ENCODE measurements at places on chromosomes 12 and 14. TPM values are rescaled to one million over a fixed set of nuclear protein-coding genes. Genes with fewer than 3 reads are reported as not detected.

Gene DEGS2
- total RNA-seq = 1.6 TPM

DNA sequence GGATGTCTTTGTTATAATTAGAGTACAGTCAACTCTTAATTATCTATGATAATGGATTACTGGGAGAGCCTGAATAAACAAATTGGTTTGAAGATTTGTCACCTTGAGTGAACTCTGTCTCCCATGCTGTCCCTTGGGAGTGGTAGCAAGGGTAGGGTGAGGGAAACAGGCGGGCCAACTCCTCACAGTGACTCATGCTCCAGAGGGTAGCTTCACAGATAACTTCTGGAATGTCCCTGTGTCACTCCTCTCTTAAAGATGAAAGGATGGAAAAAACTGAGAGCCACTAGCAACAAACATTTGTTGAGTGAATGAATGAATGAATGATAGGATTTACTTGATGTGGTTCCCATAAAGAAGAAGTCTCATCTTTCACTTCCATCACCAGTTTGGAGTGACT lies 53.5 kb downstream of the RASSF9 start:
- DNase-seq = no peak
- H3K27ac ChIP-seq = no peak overlapping the region
- H3K36me3 ChIP-seq = no peaks in the 10 kb centered on the region
- no peaks in the 10 kb centered on the region for H3K4me1 ChIP-seq
- H3K27me3 ChIP-seq = no peaks in the 10 kb centered on the region

DNA sequence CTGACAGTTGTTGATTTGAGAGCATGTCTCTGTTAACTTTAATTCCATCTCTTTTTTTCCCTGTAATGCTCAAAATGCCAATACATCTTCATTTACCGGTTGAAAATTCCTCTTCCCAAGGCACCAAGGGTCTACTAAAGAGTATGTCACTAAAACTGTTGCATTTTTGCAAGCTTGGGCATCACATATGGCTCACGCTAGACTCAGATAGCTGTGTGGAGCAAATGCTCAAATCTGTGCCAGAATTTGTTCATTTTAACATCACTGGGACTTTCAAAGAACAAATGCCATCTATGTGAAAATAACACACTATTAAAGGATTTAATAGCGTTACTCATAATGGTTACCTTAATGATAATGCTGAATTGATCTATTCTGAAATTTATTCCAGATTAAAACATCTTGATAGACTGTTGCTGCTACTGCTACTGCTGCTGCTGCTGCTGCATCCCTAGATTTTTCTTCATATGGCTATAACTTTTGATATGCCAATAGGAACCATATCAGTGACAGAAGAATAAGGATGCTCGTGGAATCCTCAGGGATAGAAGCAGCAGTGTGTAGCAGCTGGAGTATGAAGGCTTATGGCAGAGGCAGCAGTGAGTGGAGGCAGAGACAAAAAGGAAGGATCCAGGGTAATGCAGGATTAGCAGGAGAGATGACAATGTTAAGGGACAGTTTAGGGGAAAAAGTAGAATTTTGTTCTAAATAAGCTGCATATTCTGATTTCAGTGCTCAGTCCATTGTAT lies 57.3 kb downstream of the MGAT4C start:
- H3K4me1 ChIP-seq = no peaks in the 10 kb centered on the region
- no peak overlapping the region for H3K27ac ChIP-seq
- no peak overlapping the region for H3K4me3 ChIP-seq
- no peaks in the 10 kb centered on the region for H3K27me3 ChIP-seq
- no peak for DNase-seq
- no peaks in the 10 kb centered on the region for H3K36me3 ChIP-seq

DNA sequence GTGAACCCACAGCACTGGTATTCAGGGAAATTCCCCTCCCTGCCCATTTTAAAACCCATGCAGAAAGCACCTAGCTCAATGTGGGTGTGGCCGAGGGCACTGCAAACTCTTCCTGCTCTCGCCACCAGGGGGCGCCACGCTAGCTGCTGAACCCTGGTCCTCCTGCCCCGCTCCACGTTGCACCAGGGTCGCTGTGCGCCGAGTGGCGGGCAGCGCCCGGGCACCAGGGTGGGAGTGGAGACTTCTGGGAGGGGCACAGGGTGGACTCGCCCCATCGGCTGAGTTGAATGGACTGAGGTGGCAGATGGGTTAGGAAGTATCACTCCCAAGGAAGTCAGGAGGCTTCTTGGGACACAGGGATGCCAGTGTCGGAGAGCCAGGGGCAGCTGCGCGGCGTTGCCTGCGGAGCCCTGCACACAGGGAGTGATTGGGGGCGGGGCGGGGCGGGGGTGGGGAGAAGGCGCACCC lies 48.1 kb upstream of the BCL11B start:
- no peak overlapping the region for H3K4me3 ChIP-seq
- DNase-seq = no peak
- no peak overlapping the region for H3K27ac ChIP-seq

Gene GLI1
- total RNA-seq = 2.8 TPM

Gene LGR5
- total RNA-seq = 1.5 TPM

- no peaks in the 10 kb centered on the region for H3K27me3 ChIP-seq
- peak overlapping the region; percentile 83 for H3K4me3 ChIP-seq
- no peaks in the 10 kb centered on the region for H3K36me3 ChIP-seq
- H3K4me1 ChIP-seq = peaks cover 15% of the 10 kb centered on the region
- peak overlapping the region; percentile 98 for H3K27ac ChIP-seq
- no peak for DNase-seq
Observed at GRCh38 chr12:752695-753610, 574 bp downstream of the WNK1 start.

GRCh38 chr12:25500651-25501050 lies 52.4 kb downstream of the LMNTD1 start:
- H3K27me3 ChIP-seq = no peaks in the 10 kb centered on the region
- H3K4me3 ChIP-seq = no peak overlapping the region
- no peak overlapping the region for H3K27ac ChIP-seq
- no peak for DNase-seq

GRCh38 chr14:105177082-105177481 lies 4.0 kb downstream of the NUDT14 start:
- no peak overlapping the region for H3K4me3 ChIP-seq
- H3K27ac ChIP-seq = no peak overlapping the region
- no peaks in the 10 kb centered on the region for H3K36me3 ChIP-seq
- DNase-seq = no peak

DNA sequence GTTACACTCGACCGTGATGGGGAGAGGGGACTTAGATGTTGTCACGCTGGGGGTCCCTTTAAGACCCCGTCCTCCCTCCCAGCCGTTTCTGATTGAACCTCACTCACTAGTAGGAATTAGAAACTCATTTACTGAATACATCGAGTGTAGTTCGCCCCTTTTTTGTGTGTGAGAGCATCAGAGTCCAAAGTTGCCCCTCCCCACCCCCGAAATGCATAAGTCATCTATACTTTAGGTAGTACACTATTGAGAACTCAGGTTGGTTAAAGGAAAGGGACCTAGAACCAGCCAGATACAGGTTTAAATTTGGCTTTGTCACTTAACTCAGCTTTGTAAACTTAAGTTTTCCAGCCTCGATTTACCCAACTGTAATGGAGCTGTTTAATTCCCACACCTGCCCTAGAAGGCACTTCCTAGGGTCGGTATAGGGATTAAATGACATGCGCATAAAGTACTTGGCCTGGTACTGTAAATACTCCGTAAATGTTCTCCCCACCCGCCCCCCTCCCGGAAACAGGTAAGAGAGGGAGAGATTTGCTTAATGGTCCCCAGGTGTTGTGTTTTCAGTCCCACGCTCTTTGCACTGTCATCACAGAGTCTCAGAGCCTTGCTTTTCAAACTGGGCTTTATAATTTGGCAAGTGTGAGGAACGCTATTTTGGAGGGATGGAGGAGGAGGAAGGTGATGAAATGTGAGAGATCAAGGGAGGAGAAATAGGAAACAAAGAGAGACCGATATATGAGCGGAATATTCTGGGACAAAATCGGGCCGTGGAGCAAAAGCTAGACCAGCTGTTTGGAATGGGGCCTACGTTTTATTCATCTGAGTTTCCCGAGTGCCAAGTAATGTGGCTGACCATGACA lies 897 bp downstream of the SUDS3 start:
- no peak for DNase-seq
- H3K4me1 ChIP-seq = peaks cover 14% of the 10 kb centered on the region
- no peaks in the 10 kb centered on the region for H3K27me3 ChIP-seq
- peak overlapping the region; percentile 97 for H3K4me3 ChIP-seq
- peak overlapping the region; percentile 94 for H3K27ac ChIP-seq

Gene FBLN5
- 280 TPM for total RNA-seq

GRCh38 chr12:49089821-49090773 lies 4.5 kb downstream of the DHH start:
- peak overlapping the region; percentile 52 for H3K4me3 ChIP-seq
- peaks cover 10% of the 10 kb centered on the region for H3K27me3 ChIP-seq
- no peak overlapping the region for H3K27ac ChIP-seq
- DNase-seq = no peak

- DNase-seq = no peak
- H3K36me3 ChIP-seq = no peaks in the 10 kb centered on the region
- no peak overlapping the region for H3K27ac ChIP-seq
- no peak overlapping the region for H3K4me3 ChIP-seq
- H3K4me1 ChIP-seq = no peaks in the 10 kb centered on the region
Observed at GRCh38 chr12:109287811-109288469, 21.1 kb downstream of the FOXN4 start.

DNA sequence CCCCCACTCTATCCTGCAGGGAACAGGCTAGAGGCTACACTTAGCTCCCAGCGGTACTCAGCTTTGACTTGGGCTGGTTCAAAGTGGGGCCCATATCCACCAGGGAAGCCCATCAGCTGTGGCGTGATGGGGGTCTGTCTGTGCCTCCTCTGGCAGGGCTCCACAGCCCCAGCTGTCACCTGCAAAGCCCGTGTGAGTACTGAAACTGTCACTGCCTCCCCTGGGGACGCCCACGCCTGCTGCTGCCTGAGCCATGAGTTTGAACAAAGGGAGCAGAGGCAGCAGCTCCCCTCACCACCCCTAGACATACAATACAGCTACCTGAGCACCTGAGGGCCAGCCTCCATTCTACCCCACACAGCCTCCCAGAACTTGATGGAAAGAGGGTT lies 5.0 kb downstream of the REM2 start:
- H3K27me3 ChIP-seq = no peaks in the 10 kb centered on the region
- H3K36me3 ChIP-seq = no peaks in the 10 kb centered on the region
- no peak overlapping the region for H3K27ac ChIP-seq

DNA sequence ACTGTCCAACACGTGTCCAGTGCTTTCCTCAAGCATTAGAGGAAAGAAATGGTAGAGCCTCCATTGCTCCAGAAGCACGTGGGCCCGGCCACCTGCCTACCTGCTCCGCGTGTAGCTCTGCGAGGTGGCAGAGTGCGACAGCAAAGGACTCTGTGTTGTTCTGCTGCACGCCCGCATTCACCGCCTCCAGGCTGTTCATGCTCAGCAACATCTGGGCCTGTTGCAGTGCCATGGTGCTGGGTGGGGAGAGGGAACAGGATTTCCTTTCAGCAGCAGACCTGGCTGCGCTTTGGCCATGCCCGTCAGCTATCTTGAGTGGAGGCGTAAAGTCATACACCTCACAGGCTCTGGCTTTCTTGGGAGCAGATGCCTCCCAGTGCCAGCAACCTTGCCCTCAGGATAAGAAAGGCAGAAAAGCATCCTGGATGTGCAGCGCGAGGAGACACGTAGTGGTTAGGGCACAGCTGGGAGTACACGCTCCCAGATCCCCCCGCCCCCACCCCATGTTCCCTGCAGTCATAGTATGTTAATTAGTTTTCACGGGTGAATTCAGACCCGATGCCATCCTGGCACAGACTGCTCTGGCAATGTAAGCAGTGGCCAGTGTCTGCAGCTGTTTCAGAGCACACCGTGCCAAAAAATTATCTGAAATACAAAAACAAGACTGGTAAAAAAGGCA lies 25.1 kb downstream of the ANAPC5 start:
- no peaks in the 10 kb centered on the region for H3K27me3 ChIP-seq
- H3K36me3 ChIP-seq = peaks cover 75% of the 10 kb centered on the region
- H3K4me3 ChIP-seq = no peak overlapping the region
- H3K4me1 ChIP-seq = no peaks in the 10 kb centered on the region

GRCh38 chr14:80078501-80078900 lies 132.8 kb downstream of the DIO2 start:
- no peak overlapping the region for H3K27ac ChIP-seq
- no peaks in the 10 kb centered on the region for H3K4me1 ChIP-seq
- H3K4me3 ChIP-seq = no peak overlapping the region
- H3K36me3 ChIP-seq = no peaks in the 10 kb centered on the region
- no peaks in the 10 kb centered on the region for H3K27me3 ChIP-seq
- no peak for DNase-seq

DNA sequence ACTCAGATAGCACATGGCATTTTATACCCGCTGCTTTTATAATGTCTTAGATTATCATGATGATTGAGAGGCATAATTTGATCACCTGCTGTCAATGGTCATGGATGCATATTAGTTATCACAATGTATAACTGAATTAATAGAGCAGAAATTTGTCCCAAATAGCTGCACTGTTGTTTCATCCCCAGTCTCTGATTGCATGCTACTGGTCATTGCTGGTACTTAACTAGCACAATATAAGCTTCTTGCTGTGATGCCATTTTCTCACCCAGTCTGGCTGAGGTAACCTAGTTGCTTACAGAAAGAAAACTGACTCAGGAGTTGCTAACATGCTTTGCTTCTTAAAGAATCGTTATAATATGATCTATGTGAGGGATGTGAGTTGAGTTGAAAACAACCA lies 76.8 kb upstream of the PLEKHA5 start:
- no peak overlapping the region for H3K27ac ChIP-seq
- H3K27me3 ChIP-seq = no peaks in the 10 kb centered on the region
- no peak for DNase-seq
- H3K4me1 ChIP-seq = no peaks in the 10 kb centered on the region

Gene POTEG
- total RNA-seq = not detected

Gene KLC1
- 302 TPM for total RNA-seq

DNA sequence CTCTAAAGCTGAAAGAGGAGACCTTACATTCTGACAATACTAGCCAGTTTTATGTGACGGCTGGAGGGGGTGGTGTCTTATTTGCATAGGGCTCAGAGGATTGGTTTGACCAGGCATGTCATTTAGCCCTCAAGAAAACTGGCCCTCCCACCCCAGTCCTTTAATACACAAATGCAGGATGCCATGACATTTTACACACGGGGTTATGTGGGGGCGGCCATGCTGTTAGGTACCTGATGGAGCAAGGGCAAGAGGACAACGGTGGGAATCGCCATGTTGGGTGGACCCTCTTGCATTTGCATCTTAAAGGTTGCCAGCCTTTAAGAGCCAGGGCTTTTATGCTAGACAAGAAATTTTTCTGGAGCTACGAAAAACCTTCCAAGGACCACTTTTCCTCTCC lies 23.3 kb downstream of the MDM2 start:
- H3K27me3 ChIP-seq = no peaks in the 10 kb centered on the region
- peaks cover 89% of the 10 kb centered on the region for H3K36me3 ChIP-seq
- H3K4me1 ChIP-seq = no peaks in the 10 kb centered on the region
- no peak overlapping the region for H3K4me3 ChIP-seq
- H3K27ac ChIP-seq = no peak overlapping the region
- DNase-seq = no peak

Gene NR1H4
- total RNA-seq = 0.32 TPM

Gene KRT82
- total RNA-seq = not detected

DNA sequence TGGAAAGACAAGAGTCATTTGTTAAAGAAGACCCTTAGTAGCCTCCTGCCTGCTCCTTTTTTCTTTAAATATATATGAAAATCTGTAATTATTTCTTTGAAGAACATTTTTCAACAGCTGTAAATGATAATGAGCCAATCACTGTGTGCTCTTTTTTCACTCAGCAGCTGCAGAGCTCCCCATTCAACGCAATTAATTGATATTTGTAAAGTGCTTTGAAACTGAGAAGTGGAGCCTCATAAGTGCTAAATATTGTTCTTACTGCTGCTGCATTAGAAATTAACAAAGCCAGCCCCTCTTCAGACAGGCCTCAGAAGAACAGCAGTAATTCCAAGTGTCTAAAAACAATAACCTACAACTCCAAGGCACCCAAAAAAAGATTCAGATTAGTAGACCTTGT lies 224.3 kb downstream of the GXYLT1 start:
- no peak overlapping the region for H3K4me3 ChIP-seq
- H3K27ac ChIP-seq = no peak overlapping the region
- H3K4me1 ChIP-seq = no peaks in the 10 kb centered on the region
- DNase-seq = no peak

Data from ascending aorta (tissue), 2 donors.